Jurkat, Clone E6-1 (cell line): ENCODE measurements at places on chromosomes 2 and 18.

DNA sequence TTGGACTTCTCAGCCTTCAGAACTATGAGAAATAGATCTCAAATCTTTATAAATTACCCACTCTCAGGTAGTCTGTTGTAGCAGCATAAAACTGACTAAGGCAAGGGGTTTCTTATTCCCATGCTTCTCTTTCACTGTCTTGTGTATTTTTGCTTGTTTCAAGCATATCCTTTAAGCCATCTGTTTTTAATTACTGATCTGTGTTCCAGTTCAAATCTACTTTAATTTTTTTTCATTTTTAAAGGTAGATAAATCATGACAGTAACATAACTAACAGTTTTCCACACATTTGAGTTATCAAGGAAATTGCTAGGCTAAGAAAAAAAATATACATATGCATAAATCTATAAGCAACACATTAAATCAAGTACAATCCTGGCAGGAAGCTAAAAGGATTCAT, 317.9 kb upstream of the TNP1 start:
- no peak for DNase-seq

DNA sequence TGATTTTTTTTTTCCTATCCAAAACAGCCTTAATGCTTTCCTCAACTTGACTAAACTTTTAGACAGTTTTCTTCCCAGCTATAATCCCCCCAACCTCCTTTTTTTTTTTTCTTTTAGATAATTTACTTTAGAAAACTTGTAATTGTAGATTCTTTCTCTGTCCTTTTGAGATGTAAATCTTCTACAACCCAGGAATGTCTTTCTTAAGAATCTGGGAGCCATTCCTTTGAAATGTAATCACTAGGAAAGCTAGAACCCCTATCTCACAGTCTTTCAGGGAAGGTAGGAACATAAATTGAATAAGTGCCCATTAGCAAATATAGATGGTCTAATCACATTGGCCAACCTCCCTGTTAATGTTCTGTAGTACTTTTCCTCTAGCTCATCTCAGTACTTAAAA, 285.4 kb downstream of the NUP35 start:
- DNase-seq, result no peak

DNA sequence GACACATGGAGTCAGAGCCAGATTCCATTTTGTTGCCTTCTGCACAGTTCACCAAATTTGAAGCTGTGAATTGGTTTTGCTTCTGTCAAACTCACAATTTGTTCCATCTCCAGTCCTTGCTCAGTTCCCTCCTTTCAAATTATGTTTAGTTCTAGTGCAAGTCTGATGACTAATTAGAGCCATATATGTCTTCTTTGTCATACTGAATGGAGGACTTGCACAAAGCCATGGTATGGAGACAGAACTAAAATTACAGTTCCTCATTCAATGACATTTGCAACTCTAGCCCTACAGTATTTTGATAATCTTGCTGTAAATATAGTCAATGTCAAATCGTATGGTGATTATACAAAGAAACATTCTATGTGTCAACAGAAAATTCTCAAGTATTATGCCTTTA, 936.9 kb upstream of the CELF4 start:
- no peak for DNase-seq

- peak; percentile 38 for DNase-seq
Observed at GRCh38 chr2:186457908-186458307, 28.2 kb upstream of the ZC3H15 start.

- DNase-seq, result no peak
Observed at GRCh38 chr2:189254268-189254883, 74.8 kb upstream of the COL5A2 start.

DNA sequence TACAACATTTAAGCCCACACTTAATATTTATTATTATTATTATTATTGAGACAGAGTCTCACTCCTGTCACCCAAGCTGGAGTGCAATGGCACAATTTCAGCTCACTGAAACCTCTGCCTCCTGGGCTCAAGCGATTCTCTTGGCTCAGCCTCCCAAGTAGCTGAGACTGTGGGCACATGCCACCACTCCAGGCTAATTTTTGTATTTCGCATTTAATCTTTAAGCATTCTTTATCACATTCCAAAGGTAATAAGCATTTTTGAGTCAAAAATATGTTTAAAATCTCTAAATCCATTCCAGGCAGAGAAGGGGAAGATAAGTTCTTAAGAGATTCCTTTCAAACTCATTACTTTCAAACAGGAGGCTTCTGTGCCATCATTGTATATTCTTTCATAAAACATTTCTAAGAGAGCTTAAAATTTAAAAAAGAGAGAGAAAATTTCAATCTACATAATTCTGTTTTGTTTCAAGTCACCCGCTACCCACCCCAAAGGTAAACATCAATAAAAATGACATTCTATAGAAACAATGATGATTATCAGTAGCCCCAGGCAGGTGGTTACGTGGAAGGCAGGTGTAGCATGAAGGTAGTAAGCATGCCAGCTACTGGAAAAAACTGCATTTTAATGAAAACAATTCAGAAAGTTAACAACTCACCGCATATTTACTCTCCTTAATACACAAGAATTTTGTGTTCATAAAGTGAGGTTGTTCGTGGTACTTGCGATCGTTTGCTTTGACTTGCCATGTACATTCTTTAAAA, 84.4 kb upstream of the NARS1 start:
- DNase-seq, result no peak

- peak; percentile 49 for DNase-seq
Observed at GRCh38 chr2:217886720-217887309, 116.0 kb downstream of the TNS1 start.

DNA sequence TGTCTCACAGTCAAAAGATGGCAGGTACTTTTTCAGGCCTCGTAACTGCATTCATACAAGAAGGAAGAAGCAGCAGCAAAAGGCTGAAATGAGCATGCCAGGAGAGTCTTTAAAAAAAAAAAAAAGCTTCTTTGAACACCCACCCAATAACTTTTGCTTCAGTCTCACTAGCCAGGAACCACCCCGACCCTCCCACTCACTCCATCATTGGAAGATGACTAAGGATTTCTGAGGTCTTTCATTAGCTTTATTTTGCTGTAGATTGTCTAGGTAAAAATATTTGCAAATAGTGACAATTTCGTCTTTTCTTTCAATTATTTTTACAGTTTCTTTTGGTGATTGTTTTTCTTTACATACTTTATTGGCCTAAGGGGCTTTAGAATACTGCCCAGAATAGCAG, 37.9 kb downstream of the RBBP8 start:
- DNase-seq, result no peak

DNA sequence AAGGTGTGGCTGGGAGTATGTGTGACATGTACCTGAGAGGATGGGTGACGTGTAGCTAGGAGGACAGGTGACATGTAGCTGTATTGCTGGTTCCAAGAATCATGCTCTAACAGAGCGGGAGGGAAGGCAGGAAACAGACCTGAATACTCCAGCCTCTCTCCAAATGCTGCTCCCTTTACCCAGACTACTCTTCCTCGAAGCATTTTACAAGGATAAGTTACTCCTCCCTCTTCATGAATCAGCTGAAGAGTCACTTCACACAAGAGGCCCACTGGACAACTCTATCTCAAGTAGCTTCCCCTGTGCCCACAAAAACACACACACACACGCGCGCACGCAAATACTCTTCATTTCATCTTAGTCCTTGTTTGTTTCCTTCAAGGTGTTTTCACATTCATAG, 52.6 kb upstream of the KIDINS220 start:
- DNase-seq, result no peak

DNA sequence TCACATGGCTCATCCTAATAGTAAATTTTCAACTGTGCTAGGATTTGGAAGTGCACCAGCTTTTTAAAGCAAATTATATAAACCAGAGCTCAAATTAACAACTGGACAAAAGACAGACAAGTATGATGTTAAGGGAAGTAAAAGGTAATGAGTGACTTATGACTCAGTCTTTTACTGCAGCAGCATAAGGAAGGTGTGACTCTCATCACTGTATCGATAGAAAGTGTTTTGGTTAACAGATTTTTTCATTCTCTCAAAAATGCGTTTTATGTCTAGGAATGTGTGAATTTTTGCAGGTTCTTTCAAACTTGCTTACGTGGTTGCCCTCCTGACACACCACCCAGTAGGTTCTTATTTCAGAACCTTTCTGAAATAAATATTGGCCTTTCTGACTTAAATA, 244.2 kb upstream of the BOD1L2 start:
- no peak for DNase-seq

DNA sequence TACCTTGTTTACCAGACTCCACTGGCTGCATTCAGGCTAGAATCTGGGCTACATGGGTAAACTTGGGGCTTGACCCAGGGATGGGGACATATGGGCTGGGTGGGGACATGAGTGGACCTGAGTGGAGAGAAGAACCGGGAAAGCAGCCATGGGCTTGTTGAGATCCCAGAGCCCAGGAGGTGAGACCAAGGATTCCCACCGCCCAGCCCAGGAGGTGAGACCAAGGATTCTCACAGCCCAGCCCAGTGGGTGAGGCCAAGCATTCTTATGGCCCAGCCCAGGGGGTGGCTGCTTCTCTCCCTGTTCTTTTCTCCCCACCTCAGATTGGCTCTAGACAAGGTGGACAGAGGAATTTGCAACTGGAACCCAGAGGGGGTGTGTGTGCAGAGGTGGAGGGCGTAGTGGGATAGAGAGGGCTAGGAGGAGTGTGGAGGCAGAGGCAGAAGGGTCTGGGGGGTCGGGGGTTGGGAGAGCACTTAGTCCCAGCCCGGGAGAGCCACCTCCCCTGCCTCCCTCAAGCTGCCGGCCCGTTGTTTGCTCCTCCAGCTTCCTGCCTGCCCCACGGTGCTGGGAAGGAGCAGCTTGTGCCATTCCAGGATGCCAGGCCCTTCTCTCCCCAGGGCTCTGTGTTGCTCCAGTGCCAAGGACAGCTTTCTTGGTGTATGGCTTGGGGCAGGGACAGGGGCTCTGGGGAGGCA, 25.6 kb downstream of the GLI2 start:
- DNase-seq, result no peak

DNA sequence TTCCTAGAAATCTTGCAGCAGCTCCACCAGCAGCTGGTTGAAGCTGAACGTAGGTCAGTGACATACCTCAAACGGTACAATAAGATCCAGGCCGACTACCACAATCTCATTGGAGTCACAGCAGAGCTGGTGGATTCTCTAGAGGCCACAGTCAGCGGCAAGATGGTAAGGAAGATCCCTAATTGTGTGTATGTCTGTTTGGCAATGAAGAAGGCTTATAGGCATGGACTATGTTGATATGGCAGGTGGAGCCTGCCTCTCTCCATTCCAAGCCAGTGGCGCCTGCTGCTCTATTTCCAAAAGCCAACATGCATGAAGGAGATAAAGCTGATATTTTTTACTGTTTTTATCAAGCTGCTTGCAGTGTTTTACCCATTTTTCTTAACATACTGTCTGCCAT, 36.8 kb downstream of the ARMC9 start:
- no peak for DNase-seq

GRCh38 chr18:41096504-41096903, 858.5 kb upstream of the PIK3C3 start:
- DNase-seq, result no peak

- no peak for DNase-seq
Observed at GRCh38 chr18:63119647-63120046, 199.9 kb downstream of the BCL2 start.
